Retina (tissue), 1 donor: ENCODE measurements at places on chromosomes 6 and 20.

GRCh38 chr6:105191351-105191750, 11.5 kb upstream of the POPDC3 start:
- no peak for DNase-seq

- no peak for DNase-seq
Observed at GRCh38 chr6:145685932-145686331, 49.4 kb downstream of the EPM2A start.

DNA sequence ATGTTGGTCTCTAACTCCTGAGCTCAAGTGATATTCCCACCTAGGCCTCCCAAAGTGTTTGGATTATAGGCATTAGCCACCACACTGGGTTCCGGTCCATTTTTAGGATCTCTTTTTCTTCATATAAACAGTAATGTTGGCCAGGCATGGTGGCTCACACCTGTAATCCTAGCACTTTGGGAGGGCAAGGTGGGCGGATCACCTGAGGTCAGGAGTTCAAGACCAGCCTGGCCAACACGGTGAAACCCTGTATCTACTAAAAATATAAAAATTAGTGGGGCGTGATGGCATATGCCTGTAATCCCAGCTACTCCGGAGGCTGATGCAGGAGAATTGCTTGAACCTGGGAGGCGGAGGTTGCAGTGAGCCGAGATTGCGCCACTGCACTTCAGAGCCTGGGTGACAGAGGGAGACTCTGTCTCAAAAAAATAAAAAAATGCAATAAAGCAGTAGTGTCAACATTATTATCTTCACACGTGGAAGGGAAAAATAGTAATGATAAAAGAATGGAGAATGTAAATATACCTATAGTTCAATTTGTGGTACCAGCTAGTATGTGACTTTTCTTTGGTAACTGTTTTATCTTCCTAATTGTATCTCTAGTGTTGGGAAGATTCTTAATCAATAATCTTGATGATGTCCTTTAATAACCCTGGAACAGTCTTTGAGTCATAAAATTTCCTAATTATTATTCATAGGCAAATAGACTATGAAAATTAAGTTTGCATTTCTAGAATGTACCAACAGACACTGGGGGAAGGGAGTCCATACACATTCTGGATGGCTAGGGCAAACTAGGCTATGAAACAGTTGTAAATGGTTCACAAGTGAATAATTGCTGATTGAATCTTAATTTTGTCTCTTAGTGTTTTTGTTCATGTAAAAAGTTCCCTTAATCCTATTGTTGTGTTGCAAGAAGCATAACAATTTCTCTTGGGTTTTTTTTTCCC, 3.6 kb downstream of the PARD6B start:
- no peak for DNase-seq

DNA sequence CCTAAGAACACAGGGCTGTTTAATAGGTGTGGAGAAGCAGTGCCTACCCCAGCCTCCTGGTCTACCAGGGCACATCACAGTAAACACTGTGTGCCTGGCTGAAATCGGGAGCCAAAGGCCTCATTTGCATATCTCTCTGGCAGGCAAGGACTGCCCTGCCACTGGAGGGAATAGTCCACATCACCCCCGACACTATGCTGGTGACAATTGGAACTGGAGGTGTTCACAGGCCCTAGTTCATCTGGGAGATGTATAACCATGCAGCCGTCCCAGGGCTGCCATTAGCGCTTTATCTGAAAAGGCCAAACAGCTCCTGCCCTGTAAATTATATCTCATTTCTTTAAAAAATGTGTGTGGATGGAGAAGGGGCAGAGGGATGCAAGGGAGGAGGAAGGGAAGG, 150.3 kb downstream of the LINC00237 start:
- DNase-seq = no peak

- no peak for DNase-seq
Observed at GRCh38 chr6:160065200-160065599, 56.4 kb upstream of the SLC22A1 start.

GRCh38 chr6:142669471-142670351, 275.3 kb downstream of the HIVEP2 start:
- no peak for DNase-seq

GRCh38 chr6:8608737-8609136, 173.4 kb upstream of the SLC35B3 start:
- no peak for DNase-seq

DNA sequence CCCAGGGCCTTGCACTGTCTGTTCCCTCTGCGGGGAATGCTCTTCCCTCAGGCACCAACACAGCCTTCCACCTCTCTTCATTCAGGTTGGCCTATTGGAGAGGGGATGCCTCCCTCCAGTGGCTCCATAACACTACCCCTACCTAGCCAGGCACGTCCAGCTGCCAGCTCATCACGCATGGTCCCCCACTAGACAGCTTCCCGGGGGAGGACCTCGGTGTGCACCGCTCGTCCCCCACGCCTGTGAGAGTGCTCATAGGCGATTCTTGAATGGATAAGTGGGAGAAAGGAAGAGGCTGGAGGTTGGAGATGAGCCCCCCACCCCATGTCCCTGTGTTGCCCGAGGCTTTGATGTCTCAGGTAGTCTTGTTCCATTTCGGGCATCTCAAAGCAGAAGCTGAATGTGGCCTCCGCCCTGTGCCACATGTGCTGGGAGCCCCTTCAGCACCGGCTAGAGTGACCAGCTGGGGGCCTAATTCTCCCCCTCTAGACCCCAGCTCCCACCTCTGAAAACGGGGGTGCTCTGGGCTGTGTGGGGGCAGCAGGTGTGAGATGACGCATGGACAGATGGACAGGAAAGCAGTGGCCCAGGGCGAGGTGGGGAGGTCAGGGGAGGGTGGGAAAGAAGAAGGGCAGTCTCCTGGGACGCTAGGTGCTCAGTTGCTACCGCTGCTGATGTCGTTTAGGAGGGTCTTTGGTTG, 333.0 kb downstream of the TAF4 start:
- no peak for DNase-seq

- DNase-seq = no peak
Observed at GRCh38 chr6:137772541-137773250, 94.4 kb upstream of the TNFAIP3 start.

- no peak for DNase-seq
Observed at GRCh38 chr6:138382498-138383265, 5.0 kb downstream of the SMIM28 start.

DNA sequence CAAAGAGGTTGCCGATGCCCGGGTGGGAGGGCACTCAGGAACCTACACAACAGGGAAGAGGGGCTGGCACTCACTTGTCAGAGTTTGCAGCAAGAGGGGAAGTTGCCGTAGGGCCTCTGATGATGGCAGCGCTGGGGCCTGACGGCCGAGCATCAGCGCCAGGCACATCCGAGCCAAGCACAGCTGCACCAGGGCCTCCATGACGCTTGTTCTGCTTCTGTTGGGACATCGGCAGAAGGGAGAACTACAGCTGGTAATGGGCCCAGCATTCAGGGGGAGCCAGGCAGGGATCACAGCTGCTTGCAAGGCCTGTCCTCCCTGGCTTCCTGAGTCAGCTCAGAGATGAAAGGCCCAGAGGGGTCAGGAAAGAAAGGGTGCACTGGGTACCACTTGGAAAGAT, 367.7 kb downstream of the CDH4 start:
- DNase-seq = no peak

GRCh38 chr6:20983961-20984360, 449.7 kb downstream of the CDKAL1 start:
- DNase-seq = no peak

DNA sequence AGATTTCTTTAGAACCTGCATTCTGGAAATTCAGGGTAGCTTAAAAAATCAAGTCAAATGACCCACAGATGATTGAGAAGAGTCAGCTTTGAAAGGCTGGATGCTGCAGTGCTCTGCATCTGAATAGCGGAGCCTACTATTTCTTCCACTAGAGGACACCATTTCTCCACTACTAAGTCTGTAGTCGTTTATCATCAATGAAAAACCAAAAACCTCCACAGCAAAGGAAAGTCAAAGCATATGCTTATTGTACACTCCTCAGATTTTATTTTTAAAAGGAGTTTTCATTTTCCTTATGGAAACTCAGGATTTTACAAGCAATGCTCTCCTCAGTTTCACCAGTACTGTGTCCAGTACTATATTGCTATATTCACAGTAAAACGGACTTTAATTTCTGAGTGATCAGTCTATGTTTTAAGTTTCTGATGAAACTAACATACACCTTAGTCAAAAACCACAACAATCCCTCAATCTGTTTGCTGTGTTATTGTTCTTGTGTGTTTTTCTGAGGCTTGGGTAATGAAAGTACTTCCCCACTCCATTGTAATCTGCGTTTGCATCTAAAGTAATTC, 50.5 kb upstream of the ENPP5 start:
- DNase-seq = peak; percentile 29

GRCh38 chr20:1108437-1108920, 9.9 kb upstream of the PSMF1 start:
- peak; percentile 67 for DNase-seq
